Breast epithelium (tissue), 4 donors: ENCODE measurements at places on chromosomes 2 and 18. TPM values are rescaled to one million over a fixed set of nuclear protein-coding genes. Genes with fewer than 3 reads are reported as not detected.

Gene DLX2
- not detected for total RNA-seq

GRCh38 chr2:237685408-237685807 is 58.0 kb downstream of the LRRFIP1 start:
- no peak for DNase-seq
- H3K36me3 ChIP-seq: no peaks in the 10 kb centered on the region
- H3K4me1 ChIP-seq: no peaks in the 10 kb centered on the region
- no peaks in the 10 kb centered on the region for H3K27me3 ChIP-seq
- no peak overlapping the region for H3K27ac ChIP-seq

GRCh38 chr2:207473049-207473930 is 56.5 kb upstream of the CREB1 start:
- H3K4me1 ChIP-seq: no peaks in the 10 kb centered on the region
- H3K4me3 ChIP-seq: no peak overlapping the region
- no peaks in the 10 kb centered on the region for H3K36me3 ChIP-seq
- H3K27me3 ChIP-seq: no peaks in the 10 kb centered on the region
- no peak overlapping the region for H3K27ac ChIP-seq

- DNase-seq: no peak
- H3K4me1 ChIP-seq: no peaks in the 10 kb centered on the region
- H3K36me3 ChIP-seq: no peaks in the 10 kb centered on the region
- H3K27ac ChIP-seq: no peak overlapping the region
These were observed 73.3 kb upstream of the L3MBTL4 start for GRCh38 chr18:6487968-6488367.

- H3K36me3 ChIP-seq: no peaks in the 10 kb centered on the region
- no peaks in the 10 kb centered on the region for H3K4me1 ChIP-seq
- H3K27me3 ChIP-seq: no peaks in the 10 kb centered on the region
- no peak for DNase-seq
These were observed 159.4 kb downstream of the LTBP1 start for GRCh38 chr2:33106115-33106514.

DNA sequence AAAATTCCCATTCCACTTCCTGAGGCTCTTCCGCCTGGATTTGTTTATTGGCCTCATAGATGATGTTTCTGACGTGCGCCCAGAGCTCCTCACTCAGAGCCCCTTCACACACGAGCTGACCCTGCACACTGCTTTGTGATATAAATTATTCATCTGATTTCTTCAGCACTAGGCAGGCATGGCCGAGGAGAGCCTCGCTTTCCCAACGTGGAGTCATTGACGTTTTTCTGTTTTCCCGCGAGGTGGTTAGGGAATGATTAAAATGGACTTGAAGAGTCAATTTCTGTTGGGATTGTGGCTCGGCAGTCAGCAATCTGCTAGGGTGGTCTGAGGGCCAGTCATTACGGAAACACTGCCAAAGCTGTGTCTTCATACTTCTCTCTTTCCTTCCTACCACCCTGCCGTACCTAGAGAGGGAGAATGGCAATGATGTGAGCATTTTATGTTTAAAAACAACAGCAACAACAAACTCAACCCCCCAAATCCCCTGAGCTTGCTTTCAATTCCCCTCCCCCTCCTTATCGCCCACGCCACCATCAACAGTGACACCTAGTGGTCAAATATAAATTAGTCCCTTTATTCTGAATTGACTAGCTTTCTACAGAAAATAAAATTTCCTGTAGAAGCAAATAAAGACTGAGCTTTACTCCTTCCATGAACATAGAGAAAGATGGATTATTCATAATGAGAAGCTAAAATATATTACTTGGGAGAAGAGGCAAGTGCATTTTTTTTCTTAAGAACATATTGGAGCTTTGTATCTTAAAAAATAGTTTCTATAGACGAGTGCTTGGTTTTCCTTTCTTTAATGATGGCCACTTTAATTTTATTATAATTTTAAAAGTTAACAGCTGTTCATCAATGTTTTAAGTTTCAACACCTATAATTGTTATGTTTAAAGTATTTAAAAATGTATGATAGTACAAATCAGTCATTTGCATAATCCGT is 285.1 kb downstream of the MTX2 start:
- H3K4me3 ChIP-seq: peak overlapping the region; percentile 37
- peaks cover 10% of the 10 kb centered on the region for H3K27me3 ChIP-seq
- DNase-seq: no peak

GRCh38 chr18:2987876-2988790 is 24.8 kb downstream of the LPIN2 start:
- no peaks in the 10 kb centered on the region for H3K4me1 ChIP-seq
- H3K27ac ChIP-seq: no peak overlapping the region
- H3K36me3 ChIP-seq: no peaks in the 10 kb centered on the region
- DNase-seq: no peak
- H3K27me3 ChIP-seq: no peaks in the 10 kb centered on the region

Gene MBD5
- total RNA-seq: 24.0 TPM

DNA sequence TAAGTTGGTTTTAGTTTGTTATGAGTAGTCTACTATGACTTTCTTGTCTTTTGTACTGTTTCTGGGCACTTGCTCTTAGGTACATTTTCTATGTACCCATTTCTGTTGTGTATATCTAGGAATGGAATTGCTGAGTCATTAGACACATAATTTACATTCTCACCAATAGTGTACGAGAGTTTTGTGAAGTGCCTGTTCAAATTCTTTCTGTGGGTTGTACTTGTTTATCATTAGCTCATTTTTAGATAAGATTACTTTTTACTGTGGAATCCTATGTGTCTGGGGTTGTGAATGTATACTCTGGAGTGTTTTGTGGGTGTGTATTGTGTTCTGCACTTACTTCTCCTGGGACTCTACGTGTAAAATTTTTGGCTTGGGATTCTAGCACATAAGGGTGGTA is 36.6 kb upstream of the CD28 start:
- H3K4me1 ChIP-seq: no peaks in the 10 kb centered on the region
- H3K36me3 ChIP-seq: no peaks in the 10 kb centered on the region
- no peaks in the 10 kb centered on the region for H3K27me3 ChIP-seq
- H3K27ac ChIP-seq: no peak overlapping the region
- no peak overlapping the region for H3K4me3 ChIP-seq
- no peak for DNase-seq

DNA sequence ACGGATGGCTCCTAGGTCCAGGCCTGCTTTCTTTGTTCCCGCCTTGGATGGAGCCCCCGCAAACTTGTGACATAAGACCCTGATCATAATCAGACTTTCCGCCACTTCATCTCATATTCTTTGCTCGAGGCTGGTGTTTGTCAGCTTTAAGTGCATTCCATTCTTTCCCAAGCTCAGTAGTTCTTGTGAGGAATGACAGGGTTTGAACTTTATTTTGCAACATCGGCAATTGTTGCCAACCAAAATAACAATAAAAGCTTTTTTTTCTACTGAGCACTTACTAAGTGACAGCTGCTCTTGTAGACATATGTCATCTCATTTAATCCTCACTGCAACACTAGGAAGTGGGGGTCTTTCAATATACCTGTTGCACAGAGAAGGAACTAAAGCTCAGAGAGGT is 178.8 kb upstream of the ST6GAL2 start:
- no peaks in the 10 kb centered on the region for H3K27me3 ChIP-seq
- H3K4me3 ChIP-seq: no peak overlapping the region
- no peak overlapping the region for H3K27ac ChIP-seq
- H3K4me1 ChIP-seq: no peaks in the 10 kb centered on the region
- no peaks in the 10 kb centered on the region for H3K36me3 ChIP-seq

- H3K4me3 ChIP-seq: no peak overlapping the region
- peaks cover 7% of the 10 kb centered on the region for H3K4me1 ChIP-seq
- H3K36me3 ChIP-seq: no peaks in the 10 kb centered on the region
- no peaks in the 10 kb centered on the region for H3K27me3 ChIP-seq
These were observed 182.4 kb downstream of the ALPK2 start for GRCh38 chr18:58446391-58447060.

Gene CAPN14
- 0.16 TPM for total RNA-seq

Gene DUSP11
- total RNA-seq: 49.9 TPM

DNA sequence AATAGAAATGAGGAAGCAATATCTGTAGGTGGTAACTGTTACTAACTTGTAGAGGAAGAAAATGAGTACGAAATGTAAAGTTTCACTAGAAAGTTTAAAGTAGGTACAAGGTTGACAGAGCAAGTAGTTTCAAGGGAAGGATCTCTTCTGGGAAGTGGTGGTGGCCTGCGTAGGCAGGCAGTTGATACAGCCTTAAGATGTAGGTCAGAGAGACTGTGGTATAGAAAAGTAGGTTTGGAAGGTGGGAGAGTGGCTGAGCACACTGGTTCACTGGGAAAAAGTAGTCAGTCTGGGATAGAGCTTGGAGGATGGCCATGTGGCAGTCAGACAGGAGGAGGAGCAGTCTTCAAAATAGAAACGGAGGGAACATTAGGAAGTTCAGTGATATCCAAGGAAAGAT is 23.5 kb downstream of the KDM3A start:
- H3K27me3 ChIP-seq: no peaks in the 10 kb centered on the region
- H3K4me1 ChIP-seq: no peaks in the 10 kb centered on the region
- H3K27ac ChIP-seq: no peak overlapping the region

DNA sequence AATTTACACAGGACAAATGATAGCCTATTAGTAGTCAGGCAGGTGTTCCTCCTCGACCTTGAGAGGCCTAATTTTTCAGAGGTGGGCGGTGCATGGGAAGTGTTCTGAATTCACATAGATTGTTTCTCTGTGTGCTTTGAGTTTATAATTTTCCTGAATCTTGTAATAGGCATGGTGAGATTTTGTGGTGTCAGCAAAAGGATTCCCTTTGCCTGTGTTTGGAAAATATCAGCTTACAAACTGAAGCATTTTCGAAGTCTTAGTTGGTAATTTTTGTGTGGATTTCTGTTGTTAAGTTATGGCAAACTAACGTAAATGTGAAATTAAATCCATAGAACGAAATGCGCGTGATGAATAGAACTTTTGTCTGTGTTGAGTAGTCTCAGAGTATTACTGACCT is 194.0 kb upstream of the RBMS1 start:
- DNase-seq: no peak
- no peak overlapping the region for H3K27ac ChIP-seq
- no peak overlapping the region for H3K4me3 ChIP-seq
- H3K36me3 ChIP-seq: no peaks in the 10 kb centered on the region
